ENCODE measurements at places on chromosomes 4 and X.

GRCh38 chr4:18021470-18021719 is 160 bp downstream of the LCORL start:
- no peak for DNase-seq

DNA sequence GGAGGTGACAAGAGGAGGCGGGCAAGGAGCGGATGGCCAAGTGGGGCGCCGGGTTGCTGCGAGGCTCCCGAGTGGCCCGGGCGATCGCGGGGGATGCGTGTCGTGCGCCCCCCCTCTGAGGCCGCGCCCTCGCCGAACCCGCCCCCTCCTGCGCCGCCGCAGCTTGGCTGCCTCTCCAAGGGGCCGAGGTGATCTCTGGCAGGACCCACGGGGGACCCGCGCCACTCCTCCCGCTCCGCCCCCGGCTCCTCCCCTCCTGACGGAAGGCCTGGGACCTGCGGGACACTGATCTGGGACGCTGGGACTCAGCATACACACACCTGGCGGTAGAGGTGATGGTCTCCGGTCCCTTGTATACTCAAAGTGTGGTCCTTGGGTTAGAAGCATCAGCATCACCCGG is 21.9 kb upstream of the FAM47C start:
- no peak for DNase-seq

DNA sequence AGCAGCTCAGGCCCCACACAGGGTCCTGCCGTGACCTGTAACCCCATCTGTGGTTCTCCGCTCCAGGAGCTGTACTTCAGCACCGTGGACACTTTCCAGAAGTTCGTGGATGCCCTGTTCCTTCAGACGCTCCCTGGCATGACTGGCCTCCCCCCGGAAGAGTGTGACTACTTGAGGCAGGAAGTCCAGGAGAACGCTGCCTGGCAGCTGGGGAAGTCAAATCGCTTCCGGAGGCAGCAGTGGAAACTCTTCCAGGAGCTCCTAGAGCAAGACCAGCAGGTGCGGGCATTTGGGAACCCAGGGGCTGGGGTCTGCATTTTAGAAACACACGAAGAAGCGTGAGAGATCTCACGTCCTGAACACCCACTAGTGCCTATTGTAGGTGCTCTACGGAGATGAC is 72.5 kb downstream of the EVC start:
- no peak for DNase-seq

DNA sequence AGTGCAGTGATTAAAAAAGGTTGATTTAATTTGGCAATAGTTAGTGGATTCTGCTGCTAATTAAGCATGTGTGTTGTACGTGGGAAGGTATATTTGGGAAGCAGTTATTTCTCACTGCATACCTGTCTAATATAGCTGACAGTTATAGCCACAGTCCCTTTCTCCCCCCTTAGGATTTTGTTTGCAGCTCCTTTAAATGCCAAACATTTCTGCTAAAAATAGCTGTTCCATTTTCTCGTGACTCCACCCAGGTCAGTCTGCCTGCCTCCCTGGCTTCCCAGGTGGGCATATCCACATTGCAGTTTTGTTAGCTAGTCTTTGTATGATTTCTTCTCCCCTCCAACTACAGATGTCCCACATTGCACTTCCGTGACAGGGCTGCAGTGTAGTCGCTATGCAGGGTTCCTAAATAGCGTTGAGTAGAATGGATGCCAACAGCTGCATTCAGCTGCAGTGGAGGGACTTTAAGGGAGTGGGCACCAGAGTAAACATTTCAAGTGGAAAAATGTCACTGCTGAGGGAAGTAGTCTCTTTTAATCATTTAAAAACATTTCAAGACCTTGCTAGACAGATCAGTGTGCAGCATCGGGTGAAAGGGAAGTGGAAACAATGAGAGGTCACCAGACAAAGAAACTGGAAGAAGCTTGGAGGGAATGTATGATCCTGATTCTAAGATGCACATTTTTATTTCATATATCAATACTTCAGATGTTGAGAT is 326.3 kb downstream of the RAPGEF2 start:
- no peak for DNase-seq

DNA sequence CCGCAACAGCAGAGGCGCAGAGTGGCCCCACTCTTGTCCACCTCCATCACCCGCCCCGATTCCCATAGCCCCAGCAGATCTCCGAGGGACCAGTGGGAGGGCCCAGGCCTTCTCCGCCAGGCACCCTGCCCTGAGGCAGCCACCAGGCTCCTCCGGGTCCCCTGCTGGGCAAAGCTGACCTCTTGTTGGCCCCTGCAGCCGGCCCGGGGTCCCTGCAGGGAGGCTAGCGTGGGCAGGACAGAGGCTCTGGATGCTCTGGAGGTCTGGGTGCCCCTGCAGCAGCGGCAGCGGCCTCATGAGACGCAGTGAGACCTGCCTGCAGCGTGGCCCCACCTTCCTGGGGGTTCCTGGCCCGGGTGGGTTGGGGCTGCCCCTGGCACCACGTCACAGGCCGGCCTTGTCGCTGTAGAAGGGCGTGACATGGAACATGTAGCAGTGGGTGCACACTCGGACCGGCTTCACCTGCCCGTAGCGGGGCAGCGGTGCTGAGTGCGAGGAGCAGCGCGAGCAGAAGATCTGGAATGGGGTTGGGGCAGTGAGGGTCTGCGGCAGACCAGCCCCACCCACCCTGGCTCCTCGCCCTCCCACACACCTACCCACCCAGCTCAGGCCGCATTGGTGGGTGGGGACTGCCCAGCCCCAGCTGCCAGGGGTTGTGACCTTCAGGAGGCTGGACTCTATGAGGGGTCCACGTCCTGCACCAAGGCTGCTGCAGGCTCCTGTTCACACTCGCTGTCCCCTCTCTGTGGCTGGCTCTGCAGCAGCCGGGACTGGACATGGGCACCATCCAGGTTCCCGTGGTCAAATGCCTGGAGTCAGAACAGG is 8.6 kb upstream of the MXD4 start:
- DNase-seq: no peak

DNA sequence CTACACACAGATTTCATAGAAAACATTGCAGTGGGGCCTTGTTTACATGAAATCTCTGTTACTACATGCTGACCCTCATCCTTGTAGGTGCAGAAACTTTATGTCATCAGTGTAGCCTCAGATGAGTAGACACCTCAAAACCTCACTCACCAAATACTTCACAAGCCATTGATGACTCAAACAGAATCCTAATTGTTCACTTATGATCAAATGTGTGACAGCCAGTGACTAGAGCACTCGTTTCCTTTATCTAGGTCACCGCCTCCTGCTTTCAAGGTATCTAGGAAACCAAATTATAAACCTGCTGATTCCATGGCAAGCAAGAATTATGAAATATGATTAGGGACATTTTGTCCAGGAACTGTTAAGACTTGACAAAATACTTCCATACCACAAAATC is 255.8 kb upstream of the GPRIN3 start:
- no peak for DNase-seq

GRCh38 chr4:149009223-149009622 is 567.0 kb upstream of the NR3C2 start:
- DNase-seq: no peak

GRCh38 chr4:129821073-129821472 is 725.1 kb downstream of the C4orf33 start:
- DNase-seq: no peak

- DNase-seq: no peak
These were observed 16.9 kb upstream of the TSR2 start for GRCh38 chrX:54423161-54423888.

DNA sequence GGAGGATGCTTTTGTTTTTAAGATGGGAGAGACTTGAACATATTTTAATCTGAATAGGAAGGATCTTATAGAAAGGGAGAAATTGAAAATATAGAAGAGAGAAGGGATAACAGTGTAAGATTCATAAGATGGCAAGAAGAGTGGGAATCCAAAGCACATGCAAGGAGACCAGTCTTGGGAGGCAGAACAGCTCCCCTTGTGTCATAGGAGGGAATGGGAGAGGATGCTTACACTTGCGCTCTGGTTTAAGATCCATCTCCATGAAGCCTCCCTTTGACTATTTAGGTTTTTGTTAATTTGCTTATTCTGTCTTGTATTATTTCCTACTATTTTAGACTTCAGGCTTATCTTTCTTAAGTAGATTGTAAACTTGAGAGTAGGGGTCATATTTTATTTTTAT is 42.7 kb downstream of the KIF4A start:
- no peak for DNase-seq

GRCh38 chr4:17867276-17867675 is 56.5 kb downstream of the NCAPG start:
- no peak for DNase-seq

DNA sequence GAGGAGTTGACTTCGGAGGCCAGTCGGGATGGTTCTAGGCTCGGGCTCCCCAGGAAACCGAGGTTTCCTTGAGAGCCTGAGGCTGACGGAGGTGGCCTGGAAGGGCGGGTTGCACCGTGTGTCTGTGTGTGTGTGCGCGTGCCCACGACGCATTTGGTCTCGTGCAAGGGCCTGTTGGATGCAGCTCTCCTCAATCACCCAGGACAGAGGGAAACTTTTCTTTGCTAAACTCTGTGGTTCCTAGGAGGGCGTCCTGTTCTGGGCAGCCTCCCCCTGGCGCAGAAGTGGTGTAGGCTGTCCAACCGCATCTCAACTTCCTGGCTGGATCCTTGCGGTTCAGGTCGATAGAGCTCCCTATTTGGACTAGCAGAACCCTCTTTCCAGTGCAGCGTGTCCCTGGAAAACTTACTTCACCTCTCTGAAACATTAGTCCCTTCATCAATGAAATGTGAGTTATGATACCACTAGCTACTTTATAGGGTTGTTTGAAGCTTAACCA is 973 bp downstream of the STK32B start:
- no peak for DNase-seq

DNA sequence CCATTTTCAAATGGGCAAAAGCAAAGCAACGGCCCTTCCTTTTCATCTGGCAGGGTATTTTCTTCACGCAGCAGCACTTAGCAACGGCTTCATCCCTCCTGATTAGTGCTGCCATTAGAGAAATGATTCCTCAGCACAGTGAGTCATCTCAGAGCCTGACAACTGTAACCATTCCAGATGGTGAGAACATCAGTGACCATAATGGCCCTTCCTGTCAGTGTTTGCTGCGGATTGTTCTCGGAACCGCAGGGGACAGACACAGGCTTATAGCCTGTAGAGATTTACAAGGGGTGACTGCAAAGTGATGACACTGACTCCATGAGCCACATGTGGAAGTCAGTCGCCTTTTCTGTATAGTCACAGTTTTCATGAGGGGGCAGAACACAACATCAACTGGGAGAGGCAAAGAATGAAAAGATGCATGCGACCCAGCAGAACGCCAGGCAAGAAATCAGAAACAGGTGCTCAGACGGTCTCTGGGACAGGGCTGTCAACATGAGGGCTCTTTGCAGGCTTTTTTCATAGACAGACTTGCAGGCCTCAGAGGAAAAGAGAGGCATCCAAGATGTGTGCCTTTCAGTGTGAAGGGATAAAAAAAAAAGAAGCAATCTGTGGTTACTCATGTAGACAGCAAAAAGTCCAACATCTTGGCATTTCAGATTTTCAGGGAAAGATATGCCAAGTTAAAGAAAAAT is 69.9 kb upstream of the FBXW7 start:
- peak; percentile 63 for DNase-seq

- no peak for DNase-seq
These were observed 163.0 kb downstream of the SH3KBP1 start for GRCh38 chrX:19724409-19724808.

- DNase-seq: no peak
These were observed 11.6 kb downstream of the FRMPD4 start for GRCh38 chrX:12149670-12150407.

DNA sequence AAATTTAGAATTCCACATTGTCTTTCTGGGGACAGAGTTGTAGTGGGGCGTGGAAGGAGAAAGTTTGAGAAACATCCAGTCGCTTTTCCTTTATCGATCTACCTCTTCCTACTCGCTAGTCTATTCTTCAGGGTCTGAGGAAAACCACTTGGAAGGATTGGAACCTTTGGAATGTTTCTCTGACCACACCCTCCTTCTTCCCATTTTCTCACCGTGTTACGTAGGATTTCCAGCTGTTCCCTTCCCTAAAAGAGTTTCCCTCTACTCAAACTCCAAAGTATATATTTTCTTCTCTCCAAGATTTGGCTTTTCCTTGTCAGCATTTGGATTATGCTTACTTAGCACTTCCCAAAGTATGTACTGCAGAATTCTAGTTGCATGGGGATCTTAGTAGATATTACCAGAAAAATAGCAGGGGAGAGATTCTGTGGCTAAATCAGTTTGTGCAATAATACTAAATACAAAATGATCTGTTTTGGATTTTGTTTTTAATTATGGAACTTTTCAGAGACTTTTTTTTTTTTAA is 4.9 kb downstream of the ENPEP start:
- no peak for DNase-seq

- no peak for DNase-seq
These were observed 2060.4 kb downstream of the ARAP2 start for GRCh38 chr4:34183926-34184325.

DNA sequence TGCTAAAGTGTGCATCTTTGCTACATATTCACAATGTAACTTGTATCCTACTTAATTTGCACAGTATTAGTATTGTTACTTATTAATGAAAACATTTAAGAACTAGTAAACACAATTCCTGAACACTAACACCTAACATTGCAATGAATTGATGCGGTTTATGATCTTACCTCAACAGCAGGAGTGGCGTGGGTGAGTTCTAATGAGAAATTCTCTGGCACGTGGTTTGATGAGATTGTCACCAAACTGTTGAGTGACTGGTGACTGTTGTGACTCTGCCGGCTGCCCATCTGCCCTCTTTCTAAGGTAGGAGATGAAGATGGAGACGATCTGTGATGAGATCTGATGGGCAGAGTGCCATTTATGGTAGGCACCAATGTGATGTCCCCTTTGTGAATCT is 2.9 kb downstream of the PCDH18 start:
- no peak for DNase-seq

DNA sequence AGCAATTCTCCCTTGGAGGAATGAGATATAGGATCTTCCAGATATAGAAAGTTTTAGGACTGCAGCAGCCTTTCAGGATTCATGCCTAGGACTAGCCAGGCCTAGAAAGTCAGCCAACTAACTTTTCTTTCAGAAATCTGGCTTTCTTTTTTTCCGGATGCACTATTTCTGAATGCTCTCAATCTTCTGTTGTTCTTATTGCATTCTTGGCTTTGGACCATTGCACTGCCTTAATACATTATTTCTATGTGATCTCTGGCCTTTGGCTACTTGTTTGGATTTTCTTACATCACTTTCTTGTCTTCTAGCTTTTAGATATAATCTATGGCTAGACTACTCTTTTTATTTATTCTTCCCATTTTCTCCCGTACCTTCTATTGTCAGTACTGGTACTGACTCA is 813.1 kb upstream of the HTR2C start:
- DNase-seq: no peak

DNA sequence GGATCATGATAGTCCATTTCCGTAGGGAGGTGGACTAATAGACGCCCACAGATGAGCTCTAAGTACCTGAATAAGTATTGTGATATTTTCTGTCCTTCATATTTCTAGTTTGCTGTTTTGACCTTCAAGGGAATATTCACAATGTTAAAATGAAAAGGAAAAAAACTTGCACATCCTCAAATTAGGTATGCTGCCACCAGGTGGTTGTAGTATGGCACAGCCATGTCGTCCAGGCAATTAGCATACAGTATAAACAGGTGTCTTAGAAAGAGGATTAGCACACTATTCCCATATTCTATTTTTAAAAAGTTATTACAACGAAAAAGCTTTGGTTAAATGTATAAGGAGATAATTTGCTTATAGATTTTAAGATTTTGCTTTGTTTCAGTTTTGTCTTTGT is 802.0 kb downstream of the RPA4 start:
- peak; percentile 26 for DNase-seq
